ENCODE measurements at places on chromosomes 2 and 18.

GRCh38 chr2:70674636-70675430 is 93.2 kb downstream of the ADD2 start:
- DNase-seq = no peak

GRCh38 chr18:75139226-75139911 is 69.6 kb downstream of the PTGR3 start:
- DNase-seq = no peak

DNA sequence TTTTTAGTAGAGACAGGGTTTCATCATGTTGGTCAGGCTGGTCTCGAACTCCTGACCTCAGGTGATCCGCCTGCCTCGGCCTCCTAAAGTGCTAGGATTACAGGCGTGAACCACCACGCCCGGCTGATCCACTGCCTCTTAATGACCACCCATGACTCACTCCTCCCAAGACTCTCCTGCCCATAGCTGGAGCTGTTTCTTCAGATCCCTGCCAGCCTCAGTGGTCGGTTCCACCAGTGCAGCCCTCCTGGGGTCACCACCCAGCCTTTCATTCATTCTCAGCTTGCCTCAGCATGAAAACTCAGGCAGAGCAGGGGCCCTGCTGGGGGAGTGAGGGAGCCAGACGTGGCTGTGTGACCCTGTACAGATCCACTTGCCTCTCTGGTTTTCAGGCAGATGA is 12.5 kb downstream of the KCNIP3 start:
- no peak for DNase-seq

- DNase-seq = no peak
Observed at GRCh38 chr2:162044586-162044985, 29.4 kb downstream of the DPP4 start.

- DNase-seq = no peak
Observed at GRCh38 chr2:169845016-169845415, 17.8 kb downstream of the UBR3 start.

DNA sequence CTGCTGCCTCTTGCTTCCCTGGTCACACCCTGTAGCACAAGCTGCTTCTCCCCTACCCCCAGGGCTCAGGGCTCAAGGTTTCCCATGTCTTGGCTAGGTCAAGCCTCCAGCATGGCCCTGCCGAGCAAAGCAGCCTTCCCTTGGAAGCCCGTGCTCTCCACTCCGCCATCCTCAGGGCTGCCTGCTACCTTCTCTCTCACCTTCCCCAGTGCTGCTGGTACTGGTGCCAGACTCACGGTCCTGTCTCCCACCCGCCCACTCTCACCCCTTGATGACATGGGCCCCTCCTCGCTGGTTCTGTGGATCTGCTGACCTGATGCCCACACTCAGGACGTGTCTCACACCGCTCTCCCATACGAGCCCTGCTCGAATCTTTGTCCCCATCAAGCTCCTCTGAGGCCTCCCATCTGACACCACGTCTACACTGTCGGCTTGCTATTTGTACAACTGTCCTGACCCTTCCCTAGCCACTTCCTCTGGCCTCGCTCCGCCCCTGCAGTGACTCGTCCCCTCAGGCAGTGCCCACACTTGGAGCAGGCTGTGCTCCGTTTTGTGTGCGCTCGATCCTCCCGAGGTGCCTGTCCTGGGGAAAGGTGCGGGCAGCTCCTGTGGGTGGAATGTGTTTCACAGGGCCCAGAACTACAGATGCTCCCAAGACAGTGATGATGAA is 49.9 kb downstream of the ZAP70 start:
- DNase-seq = no peak

DNA sequence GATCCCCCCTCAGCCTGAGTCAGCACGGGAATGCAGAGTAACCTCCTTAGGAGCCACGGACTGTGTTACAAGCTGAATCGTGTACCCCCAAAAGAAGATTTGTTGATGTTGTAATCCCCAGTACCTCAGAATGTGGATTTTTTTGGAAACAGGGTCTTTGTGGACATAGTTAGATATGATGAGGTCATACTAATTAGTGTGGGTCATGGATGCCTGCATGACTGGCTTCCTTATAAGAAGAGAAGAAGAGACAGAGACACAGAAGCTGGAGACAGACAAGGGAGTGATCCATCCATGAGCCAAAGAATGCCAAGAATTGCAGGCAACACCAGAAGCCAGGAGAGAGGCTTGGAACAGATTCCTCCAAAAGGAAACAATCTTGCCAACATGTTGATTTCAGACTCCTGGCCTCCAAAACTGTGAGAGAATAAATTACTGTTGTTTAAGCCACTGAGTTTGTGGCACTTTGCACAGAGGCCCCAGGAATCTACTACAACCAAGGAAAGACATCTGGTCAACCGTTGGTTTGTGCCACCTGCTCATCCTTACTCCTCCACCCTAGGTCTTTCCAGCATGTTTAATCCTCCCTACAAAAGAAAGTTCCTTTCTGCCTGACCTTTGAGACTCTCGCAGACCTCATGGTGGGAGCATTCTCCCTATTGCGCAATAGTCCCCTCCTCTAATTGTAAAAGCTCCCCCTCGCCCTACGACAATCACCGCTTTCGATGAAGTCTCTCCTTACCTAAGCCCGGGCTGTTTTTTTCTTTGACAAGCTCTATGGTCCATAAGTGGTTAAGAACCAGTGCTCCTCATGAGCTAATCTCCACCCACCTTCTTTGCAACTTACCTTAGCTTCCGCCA is 91.6 kb downstream of the DNER start:
- no peak for DNase-seq

DNA sequence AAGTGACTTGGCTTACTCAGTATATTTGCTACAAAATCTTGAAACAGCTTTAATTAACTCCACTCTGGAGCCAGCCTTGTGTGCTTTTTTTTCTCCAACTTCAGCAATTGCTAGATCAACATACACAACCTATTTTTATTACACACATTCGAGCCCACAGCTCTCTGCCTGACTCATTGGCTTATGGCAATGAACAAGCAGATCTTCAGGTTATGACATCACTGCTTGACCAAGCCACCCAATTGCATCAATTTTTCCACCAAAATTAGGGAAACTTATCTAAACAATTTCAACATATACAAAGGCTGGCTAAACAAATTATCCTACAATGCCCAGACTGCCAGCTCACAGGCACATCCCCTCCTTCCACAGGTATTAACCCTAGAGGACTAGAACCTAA is 39.6 kb upstream of the PDK1 start:
- DNase-seq = no peak

GRCh38 chr2:202140522-202141252 is 67.6 kb downstream of the KIAA2012 start:
- DNase-seq = no peak

DNA sequence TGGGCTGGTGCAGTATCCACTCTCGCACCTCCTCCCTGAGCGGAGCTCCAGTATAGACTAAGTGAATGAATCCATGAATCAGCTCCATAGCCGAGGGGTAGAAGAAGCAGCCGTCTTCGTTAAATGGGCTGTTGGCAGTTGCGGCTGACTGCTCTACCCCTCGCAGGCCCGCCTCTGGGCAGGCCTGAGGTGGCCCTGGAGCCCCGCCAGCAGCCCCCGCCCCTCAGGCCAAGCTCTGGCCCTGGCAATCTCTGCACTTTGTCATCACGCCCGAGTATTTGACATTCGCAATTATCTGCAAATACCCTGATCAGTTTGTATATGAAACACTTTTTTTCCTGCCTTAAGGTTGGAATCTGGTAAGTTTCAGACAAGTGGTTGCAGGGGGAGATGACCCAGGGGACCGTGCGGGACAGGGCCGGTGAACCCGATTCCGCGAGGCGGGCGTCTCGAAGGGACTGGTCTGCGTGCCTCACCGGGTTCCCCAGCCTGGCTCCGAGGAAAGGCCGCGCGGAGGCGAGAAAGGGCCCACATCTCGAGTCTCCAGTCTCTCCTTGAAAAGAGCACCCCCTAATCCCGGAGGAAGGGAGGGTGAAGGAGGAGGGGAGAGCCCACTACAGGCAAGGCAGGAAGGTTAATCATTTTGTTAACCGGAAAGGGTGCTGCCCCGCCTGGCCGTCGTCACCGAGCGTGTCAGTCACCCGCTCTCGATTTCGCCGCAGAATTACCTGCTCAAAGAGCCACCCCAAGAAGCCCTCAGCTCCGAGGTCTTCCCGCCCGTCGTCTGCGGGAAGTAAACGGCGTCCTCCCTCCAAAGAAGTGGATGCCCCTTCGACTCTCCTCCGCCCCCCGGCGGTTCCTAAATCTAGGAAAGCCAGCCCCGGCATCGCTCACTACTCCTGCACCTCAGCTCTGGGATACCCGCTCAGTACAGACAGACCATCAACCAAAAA is 11.1 kb upstream of the SATB2 start:
- no peak for DNase-seq

DNA sequence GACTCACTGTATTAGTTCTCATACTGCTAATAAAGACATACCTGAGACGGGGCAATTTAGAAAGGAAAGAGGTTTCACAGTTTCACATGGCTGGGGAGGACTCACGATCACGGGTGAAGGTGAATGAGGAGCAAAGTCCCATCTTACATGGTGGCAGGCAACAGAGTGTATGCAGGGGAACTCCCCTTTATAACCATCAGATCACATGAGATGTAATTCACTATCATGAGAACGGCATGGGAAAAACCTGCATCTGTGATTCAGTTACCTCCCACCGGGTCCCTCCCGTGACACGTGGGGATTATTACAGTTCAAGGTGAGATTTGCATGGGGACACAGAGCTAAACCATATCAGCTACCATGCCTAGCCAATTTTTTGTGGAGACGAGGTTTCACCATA is 168.2 kb downstream of the NEDD4L start:
- DNase-seq = no peak

DNA sequence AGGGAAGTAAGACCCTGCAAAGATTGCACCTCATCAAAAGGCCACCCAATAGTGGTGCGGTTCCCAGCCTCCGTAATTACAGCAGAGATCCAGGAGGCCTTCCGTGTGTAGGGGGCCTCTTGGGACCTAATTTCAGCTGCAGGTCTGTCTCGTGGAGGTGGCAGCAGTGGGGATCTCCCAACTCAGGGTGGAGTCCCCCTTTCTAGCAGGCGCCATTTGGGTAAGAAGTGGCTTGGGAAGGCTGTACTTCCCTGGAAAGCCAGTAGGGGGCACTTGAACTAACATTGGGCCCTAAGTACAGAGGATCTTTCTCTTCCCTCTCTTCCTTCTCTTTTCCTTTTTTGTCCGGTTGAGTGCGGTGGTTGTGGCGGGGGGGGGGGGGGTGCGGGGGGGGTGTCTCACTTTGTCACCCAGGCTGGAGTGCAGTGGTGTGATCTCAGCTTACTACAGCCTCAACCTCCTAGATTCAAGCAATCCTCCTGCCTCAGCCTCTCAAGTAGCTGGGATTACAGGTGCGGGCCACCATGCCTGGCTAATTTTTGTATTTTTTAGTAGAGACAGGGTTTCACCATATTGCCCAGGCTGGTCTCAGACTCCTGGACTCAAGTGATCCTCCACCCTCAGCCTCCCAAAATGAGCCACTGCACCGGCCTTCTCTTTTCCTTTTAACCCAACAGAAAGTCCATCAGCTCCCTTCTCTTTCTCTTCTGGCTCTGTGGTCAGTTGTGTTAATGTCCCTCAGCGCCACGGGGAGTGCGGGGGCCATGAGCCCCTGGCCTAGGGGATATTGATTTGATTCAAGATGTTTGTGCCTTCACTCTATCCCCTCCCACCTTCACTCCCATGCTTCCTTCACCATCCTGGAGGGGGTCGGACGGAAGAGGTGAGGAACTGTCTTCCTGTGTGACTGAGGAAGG is 32.0 kb downstream of the CENPO start:
- DNase-seq = no peak

DNA sequence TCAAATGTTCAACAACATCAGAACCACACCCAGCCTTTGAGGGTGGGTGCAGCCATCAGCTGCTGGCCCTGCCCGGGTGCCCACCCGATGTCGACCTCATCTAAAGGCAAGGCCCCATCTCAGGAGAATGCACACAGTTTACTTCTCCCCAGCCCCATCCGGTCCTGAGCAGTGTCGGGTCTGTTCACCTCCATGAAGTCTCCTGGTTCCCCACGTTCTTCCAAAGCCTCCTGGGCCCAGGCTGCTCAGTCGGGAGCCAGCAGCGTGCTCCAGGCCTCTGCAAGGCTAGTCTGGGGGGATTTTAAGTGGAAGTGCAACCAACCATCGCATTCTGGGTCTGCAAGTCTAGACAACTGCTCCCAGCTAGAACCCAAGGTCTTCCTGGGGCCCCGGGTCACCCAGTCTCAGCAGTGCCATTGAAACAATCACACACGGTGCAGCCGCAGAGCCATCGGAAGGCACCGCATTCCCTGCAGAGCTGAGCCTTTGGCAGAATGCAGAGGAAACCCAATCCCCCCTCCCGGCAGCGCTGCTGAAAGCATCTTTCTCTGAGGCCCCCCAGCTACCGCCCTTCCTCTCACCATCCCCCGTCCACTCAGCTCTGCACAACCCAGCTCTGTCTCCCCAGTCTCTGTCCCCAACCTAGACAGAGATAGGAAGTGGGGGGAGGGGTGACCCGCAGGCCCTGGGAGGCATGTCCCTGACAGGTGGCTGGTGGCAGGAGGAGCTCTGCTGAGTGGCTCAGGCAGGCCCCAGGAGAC is 8.5 kb downstream of the ESPNL start:
- DNase-seq = no peak

DNA sequence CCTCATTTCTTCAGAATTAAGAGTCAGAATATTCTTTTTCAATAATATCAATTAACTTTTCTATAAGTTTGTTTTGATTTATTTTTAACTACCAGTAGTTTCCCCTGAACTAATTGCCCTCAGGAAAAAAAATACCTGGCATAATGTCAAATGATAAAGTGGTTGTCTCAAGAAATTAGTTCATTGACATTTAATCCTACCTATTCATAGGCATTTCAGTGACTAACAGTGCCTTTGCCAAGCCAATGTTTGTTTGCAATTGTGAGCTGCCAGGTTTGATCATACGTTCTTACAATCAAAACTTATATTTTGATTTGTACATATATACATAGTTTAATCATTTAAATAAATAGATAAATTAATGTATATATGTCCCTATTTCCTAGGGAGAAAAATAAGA is 267.3 kb upstream of the MC4R start:
- DNase-seq = no peak

DNA sequence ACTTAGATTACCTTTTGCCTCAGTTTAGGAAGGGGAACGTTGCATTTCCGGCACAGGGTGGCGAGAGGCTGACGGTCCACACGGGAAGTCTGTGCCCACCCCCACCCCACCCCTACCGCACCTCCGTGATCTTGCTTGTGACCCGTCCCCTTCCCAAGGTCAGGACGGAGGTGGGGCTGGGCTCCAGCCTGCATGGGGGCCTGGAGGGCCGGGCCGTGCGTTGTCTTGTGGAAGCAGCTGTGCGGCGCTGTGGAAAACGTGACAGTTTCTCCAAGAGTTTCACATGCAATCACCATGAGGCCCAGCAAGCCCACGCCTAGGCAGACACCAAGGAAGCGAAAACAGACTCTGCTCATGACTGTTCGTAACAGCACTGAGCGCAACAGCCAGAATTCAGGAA is 76.8 kb upstream of the HDAC4 start:
- no peak for DNase-seq

DNA sequence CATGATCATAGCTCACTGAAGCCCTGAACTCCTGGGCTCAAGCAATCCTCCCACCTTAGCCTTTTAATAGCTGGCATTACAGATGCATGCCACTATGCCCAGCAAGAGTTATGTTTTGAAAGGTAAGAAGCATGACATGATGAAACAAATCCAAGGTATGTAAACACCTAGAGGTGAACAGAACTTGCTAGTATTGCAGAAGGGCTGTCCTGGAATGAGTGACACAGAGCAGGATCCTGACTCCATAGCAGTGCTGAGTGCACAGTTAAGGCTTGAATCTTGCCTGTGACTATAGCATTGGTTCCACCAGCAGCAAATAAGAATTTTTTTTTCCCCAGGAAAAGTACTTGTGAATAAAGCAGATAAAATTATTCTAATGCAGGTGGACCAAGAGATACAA is 309.5 kb downstream of the PIK3C3 start:
- DNase-seq = no peak
